ENCODE measurements at places on chromosomes 3 and 15. TPM values are rescaled to one million over a fixed set of nuclear protein-coding genes. Genes with fewer than 3 reads are reported as not detected.

The MYZAP gene
- 5.1 TPM for total RNA-seq

The SNTN gene
- total RNA-seq, result not detected

The LRTM1 gene
- not detected for total RNA-seq

The DUOX1 gene
- 0.10 TPM for total RNA-seq

The LMOD3 gene
- not detected for total RNA-seq

The CNTN3 gene
- not detected for total RNA-seq

The NEDD4 gene
- 2.6 TPM for total RNA-seq

The C3orf70 gene
- not detected for total RNA-seq

The WNT5A gene
- 0.42 TPM for total RNA-seq

The OXNAD1 gene
- 139 TPM for total RNA-seq

The SST gene
- total RNA-seq, result not detected

The FEZF2 gene
- total RNA-seq, result not detected

The SAXO2 gene
- total RNA-seq, result 2.1 TPM

The ST3GAL6 gene
- total RNA-seq, result 5.5 TPM

The SLC2A2 gene
- total RNA-seq, result not detected

The ECE2 gene
- total RNA-seq, result not detected

The MUSTN1 gene
- total RNA-seq, result 2.1 TPM

The CPLX3 gene
- not detected for total RNA-seq

The CLDN11 gene
- 0.21 TPM for total RNA-seq

The TMEM212 gene
- not detected for total RNA-seq

The ARNT2 gene
- not detected for total RNA-seq

The PRSS50 gene
- total RNA-seq, result not detected

The GP9 gene
- total RNA-seq, result 28.1 TPM
